GM12892 (cell line): ENCODE measurements at places on chromosomes 6 and 20.
A peak's percentile ranks its signal among the peaks of the same experiment; 100 is the strongest.

GRCh38 chr6:131910956-131911355, 40.2 kb downstream of the CCN2 start:
- DNase-seq, result no peak

DNA sequence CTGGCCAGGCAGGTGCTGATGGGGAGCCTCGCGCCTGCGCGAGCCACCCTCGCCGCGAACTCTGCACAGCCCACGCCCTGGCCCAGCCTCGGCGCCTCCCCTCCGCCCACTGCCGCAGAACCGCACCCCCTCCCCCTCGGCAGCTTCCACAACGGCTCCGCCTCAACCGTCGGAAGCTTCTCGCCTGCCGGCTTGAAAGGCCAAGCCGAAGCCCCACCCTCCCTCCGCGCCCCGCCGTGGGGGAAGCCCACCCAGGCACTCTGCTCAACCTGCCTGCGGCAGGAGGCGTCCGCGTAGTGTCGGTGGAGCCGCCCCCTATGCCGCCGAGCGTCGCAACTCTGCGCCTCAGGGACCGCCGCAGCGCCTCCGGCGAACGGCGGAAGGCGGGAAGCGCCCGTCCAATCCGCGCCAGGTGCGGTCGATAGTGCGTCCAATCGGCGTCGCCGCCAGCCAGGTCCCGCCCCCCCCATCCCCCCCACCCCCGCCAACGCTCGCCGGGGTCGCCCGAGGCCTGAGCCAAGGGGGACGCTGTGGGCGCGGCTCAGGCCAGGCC, at the start of gene SYCP2:
Gene SYCP2, minus strand, starts transcription at position 342 of the 553 bp plus-strand sequence. CDS start 11,224 bp downstream, outside the sequence.
- no peak for DNase-seq

- DNase-seq, result no peak
Observed at GRCh38 chr20:38769376-38770295, 21.4 kb downstream of the ACTR5 start.

DNA sequence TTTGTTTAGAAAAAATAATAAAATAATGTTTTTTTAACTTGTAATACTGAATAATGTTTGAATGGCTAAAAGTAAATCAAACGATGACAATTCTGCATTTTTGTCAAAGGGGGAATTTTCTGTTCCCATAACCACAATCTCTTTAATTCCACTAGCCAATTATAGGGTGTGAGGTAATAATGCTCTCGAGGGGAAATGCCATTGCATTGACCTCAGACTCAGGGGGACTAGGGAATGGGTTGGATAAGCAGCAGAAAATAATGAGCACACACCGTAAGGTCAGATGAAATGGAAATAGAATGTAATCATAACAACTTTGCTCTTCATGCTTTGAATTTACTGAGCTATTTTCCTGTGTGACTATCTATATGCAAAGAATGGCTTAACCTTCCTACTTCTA, 584.7 kb downstream of the RFPL4B start:
- DNase-seq, result no peak

- no peak for DNase-seq
Observed at GRCh38 chr20:44651684-44652423, at the start of gene ADA. ADA (minus strand) TSS chr20:44651699; CDS start chr20:44651607, 92 bp downstream.

GRCh38 chr6:101398716-101399615, 5.5 kb downstream of the GRIK2 start:
- no peak for DNase-seq

- DNase-seq, result no peak
Observed at GRCh38 chr6:169587975-169588374, 113.9 kb downstream of the WDR27 start.

DNA sequence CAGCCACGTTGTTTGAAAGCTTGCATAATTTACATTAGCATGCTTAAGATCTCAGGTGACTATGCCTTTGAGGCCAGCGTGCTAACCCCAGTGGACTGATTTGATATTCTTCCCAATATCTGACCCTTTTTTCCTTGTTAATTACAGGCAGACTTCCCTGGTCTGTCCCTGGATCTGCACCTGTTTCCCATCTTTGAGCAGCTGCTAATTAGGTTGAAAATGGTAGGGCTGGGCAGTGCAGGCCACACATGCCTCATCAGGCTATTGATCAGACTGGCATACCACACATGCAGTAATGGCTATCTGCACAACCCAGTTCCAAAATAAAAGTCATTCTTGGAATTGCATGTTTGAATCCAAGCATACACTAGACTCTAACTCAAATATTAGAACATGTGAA, 164.3 kb upstream of the TFAP2D start:
- DNase-seq, result no peak

DNA sequence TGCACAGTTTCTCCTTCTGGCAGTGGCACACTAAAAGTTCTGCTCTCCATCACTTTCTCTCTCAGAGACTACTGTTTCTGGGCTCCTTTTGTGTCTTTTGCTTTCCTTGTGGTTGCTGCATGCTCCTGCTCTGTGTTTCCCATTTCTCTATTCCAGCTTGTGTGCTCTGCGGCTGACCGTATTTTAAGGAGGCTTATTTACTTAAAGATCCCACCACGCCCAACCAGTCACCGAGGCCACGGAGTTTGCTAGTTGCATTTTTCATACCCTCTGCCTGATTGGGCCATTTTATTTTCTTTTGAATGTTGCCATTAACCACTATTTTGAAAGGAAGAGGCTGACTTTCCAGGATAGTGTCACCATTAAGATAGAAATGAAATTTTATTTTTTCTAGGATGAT, 626.4 kb upstream of the MMS22L start:
- DNase-seq, result no peak

DNA sequence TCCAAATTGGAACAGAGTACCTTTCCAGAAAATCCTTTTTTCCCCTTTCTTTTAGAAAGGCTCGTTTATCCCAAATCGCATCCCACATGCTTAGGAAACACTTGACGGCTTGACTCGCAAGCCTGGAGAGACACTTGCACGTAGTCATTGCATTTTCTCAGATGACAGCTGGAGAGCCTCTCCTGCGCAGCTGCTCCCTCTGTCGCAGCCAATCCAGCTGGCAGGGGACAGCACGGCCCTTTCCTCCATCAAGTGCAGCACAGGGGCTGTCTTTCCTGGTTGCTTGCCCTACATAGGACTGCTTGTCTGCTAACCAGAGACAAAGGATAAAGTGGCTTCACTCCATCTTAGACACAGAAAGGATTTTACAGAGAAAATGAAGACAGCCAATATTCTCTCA, 77.6 kb upstream of the RGS17 start:
- no peak for DNase-seq

- DNase-seq, result no peak
Observed at GRCh38 chr6:146545581-146545980, 1.9 kb downstream of the RAB32 start.

- DNase-seq, result peak; percentile 68
Observed at GRCh38 chr20:1313236-1313964, 15.5 kb downstream of the SDCBP2 start.

DNA sequence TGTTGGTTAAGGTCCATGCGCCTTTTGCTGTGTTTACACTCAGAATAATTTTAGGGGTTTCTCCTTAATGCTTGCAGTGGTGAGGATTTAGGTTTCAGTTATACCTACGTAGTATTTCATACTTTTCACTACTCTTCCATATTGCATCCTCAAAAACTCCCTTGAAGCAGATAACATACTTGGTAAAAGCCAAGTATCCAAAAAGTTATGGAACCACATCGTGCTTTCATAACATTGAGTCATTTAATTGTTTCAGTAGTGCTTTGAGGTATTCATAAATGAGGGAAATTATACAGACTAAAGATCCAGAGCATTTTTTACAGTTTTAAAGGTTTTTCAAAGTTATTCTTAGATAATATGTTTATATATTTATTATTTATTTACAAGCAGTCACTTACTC, 4.0 kb upstream of the ATXN1 start:
- DNase-seq, result no peak

- no peak for DNase-seq
Observed at GRCh38 chr6:29912840-29913239, 29.5 kb upstream of the HLA-A start.

DNA sequence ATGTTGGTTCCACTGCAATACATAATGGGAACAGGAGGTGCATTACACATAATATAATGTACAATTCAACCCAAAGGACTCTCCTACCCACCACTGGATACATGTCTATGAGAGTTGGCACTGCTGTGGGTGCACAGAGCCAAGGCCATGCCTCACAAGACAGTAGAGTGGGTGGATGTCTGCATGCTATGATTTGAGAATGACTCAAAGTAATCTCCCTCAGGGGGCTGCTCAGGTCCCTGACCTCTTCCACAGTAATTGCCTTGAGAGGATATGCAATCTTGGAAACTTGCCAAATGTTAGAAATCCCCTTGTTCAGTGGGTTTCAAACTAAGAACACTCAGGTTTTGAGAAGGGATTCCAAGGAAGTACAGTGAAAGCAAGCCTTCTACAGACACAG, 79.0 kb downstream of the ANKEF1 start:
- DNase-seq, result no peak

DNA sequence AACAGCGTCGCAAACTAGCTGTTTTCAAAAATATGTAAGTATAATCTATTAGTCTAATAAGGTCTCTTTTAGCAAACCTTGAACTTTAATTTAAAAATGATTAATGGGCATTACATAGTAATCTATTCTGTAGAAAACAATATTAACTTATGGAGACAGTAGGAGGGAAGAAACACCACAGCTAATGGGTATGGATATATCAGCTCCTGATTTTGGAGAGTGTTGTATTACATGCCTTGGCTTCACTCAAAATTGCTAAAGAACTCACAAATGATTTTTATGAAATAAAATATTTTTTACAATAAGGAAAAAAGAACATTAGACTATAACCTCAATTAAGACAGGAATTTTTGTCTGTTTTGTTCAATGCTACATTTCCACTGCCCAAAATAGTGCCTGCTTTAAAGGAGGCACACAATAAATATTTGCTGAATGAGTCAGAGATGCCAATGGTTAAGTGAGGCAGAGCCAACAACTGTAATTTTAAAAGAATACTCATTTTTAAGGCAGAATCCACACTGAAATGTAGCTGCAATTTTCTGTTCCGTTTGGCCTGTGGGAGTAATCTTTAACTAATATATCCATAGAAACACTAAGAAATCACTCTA, 15.7 kb downstream of the ATG5 start:
- no peak for DNase-seq

- DNase-seq, result no peak
Observed at GRCh38 chr6:50807035-50807434, 11.6 kb upstream of the TFAP2B start.

GRCh38 chr6:36798852-36799251, 40.4 kb downstream of the CPNE5 start:
- DNase-seq, result no peak

- DNase-seq, result no peak
Observed at GRCh38 chr20:46663531-46663930, 12.3 kb upstream of the SLC13A3 start.

DNA sequence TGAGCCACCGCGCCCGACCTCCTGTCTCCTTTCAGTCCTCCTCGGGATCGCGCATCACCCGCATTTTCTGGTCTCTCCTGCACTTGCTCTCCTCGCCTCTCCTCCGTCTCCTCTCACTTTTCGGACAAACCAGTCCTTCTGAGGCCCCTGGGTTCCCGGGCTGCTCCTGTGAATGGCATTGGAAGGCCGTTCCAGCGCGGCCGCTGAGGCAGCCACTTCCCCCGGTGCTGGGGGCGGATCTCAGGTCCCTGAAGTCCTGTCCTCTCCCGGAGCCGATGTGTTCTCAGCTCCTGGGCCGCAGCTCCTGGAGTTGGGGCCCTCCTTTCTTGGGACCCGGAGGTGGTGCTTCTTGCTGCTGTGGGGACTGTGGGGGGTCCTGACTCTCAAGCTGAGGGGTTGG, 803 bp downstream of the MICB start:
- DNase-seq, result no peak
